ENCODE measurements at places on chromosomes 6 and 20. TPM values are rescaled to one million over a fixed set of nuclear protein-coding genes. Genes with fewer than 3 reads are reported as not detected.

Gene TRIM15
- not detected for polyA plus RNA-seq

Gene TRIM31
- polyA plus RNA-seq: not detected

Gene NRN1
- polyA plus RNA-seq: 8.5 TPM

Gene CCDC170
- polyA plus RNA-seq: not detected

Gene UCKL1
- 70.3 TPM for polyA plus RNA-seq

Gene TMC2
- not detected for polyA plus RNA-seq

Gene BPIFB1
- polyA plus RNA-seq: not detected

Gene LCA5
- 0.86 TPM for polyA plus RNA-seq

Gene RIPOR2
- polyA plus RNA-seq: 0.05 TPM

Gene CAP2
- 8.5 TPM for polyA plus RNA-seq

Gene HSPA1L
- 0.69 TPM for polyA plus RNA-seq

Gene PDYN
- polyA plus RNA-seq: not detected

Gene PPP1R3G
- polyA plus RNA-seq: 0.08 TPM

Gene APCDD1L
- polyA plus RNA-seq: 0.99 TPM
